ENCODE measurements at places on chromosomes 7 and 10.
A peak's percentile ranks its signal among the peaks of the same experiment; 100 is the strongest.

GRCh38 chr7:132735476-132735875, 159.2 kb upstream of the PLXNA4 start:
- no peak for DNase-seq

GRCh38 chr7:145378197-145378596, 542.3 kb upstream of the TPK1 start:
- DNase-seq = no peak

- DNase-seq = no peak
Observed at GRCh38 chr7:112195717-112196116, 10.5 kb downstream of the DOCK4 start.

DNA sequence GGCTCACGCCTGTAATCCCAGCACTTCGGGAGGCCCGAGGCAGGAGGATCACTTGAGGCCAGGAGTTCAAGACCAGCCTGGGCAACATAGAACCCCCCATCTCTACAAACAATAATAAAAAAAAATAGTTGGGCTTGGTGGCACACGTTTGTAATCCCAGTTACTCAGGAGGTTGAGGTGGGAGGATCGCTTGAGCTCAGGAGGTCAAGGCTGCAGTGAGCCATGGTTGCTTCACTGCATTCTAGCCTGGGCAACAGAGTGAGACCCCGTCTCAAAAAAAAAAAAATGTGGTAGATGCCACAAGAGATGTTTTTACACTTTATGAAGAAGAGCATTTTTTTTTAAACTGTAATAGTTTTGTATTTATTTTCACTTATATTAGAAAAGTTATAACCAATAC, 12.8 kb downstream of the NYAP1 start:
- no peak for DNase-seq

GRCh38 chr7:50166997-50167965, 74.2 kb upstream of the ZPBP start:
- no peak for DNase-seq

GRCh38 chr10:128287921-128288320, 161.7 kb upstream of the MKI67 start:
- DNase-seq = no peak

DNA sequence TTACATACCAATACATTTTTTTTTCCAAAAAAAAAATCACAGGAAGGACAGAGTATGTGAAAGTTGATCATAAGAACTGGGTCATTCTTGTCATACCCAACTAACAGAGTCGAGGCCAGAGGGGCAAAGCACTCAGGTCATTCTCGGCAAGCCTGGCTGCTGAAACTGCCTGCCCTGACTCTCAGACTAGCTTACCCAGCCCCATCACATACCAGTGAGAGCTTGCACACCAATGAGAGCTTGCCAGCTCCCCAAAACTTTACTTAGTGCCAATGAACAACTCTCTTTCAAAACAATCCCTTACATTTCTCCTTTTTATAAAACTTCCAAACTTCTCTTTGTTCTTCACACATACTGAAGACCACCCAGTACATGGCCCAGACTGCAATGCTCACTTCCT, 48.9 kb downstream of the VOPP1 start:
- DNase-seq = no peak

DNA sequence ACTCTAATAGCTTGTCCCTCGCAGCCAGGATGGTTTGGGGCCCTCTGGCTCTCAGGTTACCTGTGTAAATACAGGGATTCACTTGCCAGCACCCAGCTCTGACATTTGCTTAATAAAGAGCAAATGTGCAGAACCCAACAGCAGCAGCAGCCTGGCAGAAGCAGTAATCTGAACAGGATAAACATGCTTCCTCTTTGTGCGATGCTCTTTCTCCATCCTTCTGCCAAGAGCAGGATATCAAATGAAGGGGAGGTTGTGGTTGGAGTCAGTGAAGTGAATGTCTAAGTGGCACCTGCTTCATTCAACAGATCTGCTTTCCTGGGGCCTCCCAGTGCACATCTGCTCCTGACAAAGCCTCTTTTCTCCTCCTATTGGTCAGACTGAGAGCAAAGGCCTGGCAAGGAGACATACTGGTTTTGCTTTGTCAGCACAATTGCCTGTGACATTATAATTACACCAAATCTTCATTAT, 130.3 kb downstream of the NRF1 start:
- DNase-seq = no peak

- no peak for DNase-seq
Observed at GRCh38 chr10:62594093-62594520, 210.4 kb upstream of the ADO start.

DNA sequence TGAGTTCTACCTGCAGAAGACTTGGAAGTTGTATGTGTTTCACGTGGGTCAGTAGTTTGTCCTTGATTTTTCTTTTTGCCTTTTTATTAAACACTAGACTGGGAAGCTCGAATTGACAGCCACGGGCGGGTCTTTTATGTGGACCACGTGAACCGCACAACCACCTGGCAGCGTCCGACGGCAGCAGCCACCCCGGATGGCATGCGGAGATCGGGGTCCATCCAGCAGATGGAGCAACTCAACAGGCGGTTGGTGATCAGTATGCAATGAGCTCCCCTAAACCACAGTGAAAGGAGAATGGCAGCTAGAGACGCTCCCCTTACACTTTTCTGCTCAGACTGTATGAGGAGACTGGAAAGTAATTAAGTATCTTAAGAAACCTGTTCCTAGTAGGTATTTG, 126.7 kb upstream of the STK17A start:
- DNase-seq = no peak

GRCh38 chr10:6297951-6298381, 95.2 kb downstream of the PFKFB3 start:
- no peak for DNase-seq

DNA sequence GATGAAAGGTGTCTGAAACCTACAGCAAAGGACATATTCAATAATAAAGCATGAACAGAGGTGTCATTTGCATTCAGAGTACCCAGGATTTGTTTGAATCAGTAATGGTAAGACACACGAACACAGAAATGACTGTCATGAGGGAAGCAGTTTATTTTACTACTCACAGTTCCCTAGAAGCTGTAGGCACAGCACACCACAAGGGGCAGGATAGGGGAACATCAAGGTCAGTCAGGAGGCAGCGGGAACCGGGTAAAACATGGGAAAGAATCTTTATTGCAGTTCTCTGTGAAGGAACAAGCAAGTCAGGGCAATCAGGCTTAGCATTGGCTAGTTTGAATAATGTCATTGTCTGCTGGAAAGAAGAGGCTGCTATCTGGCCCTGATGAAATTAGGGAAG, 70.2 kb upstream of the PDSS1 start:
- DNase-seq = no peak

DNA sequence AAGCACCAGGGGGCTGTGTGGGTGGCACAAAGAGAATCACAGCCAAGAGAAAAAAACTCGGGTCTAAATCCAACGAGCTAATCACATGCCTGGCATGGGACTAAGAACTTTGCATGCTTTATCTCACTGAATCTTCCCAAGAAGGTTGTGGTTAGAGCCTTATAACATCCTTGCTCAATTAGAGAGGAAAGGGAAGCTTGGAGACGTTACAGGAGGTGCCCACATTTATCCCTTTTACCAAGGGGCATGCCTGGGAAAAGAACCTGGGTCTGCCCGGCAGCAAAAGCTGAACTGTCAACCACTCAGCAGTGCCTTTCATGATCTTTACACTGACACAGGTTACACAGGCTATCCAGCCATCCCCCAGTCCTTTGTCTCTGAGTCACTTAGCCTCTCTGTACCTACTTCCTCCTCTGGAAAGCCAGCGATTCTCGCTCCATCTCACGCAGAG, 190.1 kb downstream of the PRPF18 start:
- DNase-seq = no peak

- DNase-seq = no peak
Observed at GRCh38 chr10:121615435-121615793, 17.2 kb upstream of the FGFR2 start.

DNA sequence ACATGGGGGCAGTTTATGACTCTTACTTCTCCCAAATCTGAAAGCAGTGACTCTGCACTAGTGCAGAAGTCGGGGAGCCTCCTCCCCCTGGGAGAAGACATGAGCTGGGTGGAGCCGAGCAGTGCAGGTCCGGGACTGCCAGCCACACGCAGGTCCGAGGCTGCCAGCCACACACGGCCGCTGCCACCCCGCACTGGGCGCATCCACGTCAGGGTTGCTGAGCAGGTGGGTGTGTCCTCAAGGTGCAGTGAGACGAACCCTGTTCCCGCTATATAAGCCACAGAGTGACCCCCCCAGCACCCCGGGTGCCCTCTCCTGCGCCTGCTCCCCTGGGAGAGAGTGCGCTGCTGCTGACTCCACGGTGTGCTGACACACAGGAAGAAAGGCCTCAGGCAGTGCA, 430.2 kb downstream of the PTPRN2 start:
- no peak for DNase-seq

- no peak for DNase-seq
Observed at GRCh38 chr7:94044806-94045205, 40.7 kb upstream of the BET1 start.

DNA sequence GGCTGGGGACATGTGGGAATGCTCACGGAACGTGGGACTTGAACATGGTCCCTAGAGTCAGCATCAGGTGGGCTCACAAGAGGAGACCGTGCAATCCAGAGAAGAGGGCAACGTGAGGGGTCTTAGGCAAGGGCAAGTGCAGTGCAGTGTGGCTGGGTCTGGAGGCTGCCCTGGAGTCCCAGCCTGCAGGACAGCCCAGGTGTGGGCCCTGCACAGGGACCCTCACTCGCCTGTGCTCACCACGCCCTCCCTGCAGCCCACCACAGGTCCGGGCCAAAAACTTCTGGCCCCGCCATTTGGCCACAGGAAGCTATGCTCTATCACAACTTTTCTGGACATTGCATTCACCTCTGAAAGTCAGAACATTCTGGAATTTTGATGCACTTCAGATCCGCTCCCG, 133.5 kb downstream of the PAXIP1 start:
- DNase-seq = no peak

DNA sequence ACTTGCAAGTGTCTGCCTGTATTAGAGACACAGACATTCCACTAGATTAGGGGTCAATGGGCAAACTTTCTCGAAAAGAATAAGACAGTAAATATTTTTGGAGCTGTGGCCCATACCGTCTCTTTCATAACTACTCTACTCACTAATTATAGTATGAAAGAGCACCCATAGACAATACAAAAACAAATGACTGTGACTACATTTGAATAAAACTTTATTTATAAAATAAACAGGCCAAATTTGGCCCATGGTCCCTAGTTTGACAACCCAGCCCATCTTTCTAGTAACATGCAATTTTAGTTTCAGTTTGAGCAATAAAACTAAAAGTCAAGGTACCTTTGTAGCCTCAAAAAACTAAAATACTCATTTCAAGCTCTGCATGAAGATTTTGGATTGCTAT, 294.6 kb downstream of the PARD3 start:
- no peak for DNase-seq

- DNase-seq = no peak
Observed at GRCh38 chr10:3025026-3025683, 42.2 kb upstream of the PFKP start.

DNA sequence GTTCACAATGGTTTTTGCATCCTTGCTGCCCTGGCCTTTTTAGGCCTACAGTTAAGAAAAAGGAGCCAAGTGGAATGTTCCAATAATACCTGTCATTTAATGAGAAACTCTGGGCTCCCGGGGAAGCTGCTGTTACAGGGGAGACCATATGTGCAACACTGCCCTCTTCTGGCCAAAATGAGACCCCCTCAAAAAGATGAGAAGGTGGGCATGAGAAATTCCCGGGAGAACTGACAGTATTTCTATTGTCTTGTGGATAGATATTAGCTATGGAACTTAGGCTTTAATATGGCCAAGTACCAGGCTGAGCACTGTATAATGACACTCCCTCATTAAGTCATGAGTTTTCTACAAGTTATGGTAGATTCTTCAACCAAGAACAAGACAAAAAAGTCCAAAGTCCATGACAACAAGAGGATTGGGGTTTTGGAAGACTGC, 99.4 kb downstream of the CCDC3 start:
- peak; percentile 15 for DNase-seq

- DNase-seq = no peak
Observed at GRCh38 chr10:129219364-129219763, 247.7 kb upstream of the MGMT start.

- DNase-seq = no peak
Observed at GRCh38 chr7:4665661-4666060, 16.4 kb upstream of the FOXK1 start.

GRCh38 chr10:96118604-96119450, 11.3 kb upstream of the ZNF518A start:
- no peak for DNase-seq

DNA sequence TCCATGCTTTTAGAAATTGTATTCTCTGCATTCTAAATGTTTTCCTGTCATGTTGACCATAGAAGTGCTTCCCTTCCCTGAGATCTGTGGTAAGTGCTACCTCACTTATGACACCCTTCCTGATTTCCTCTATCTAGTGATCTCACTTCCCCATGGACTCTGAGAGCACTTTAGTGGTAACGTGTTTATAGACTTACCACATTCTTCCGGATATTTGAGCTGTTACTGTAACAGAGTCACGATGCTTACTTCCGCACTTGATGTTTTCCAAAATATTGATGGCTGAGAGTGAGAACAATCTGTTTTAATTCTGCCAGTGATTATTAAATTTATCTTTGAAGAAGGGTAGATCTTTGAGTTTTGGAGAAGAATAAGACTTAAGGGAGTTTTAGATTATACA, 60.1 kb upstream of the NAMPT start:
- no peak for DNase-seq

GRCh38 chr7:51929818-51930217, 613.2 kb upstream of the COBL start:
- DNase-seq = no peak

DNA sequence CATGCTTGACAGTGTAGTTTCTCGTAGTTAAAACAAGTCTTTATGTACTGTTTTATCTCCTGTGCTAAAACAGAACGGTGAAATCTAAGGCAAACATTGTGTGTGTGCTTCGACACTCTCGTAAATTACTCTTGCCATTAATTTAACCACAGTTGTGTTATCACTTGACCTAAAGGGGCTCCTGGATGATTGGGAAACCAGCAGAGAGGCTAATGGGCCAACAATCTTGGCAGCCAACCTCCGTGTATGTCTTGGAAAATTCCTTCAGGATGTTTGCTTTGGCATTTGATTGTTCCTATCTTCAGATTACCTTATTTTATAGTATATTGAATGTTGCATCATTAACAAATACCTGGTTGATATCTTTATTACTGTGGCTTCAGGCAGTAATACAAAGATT, 409.5 kb downstream of the SDK1 start:
- DNase-seq = no peak

- DNase-seq = no peak
Observed at GRCh38 chr10:33876584-33877400, 542.3 kb upstream of the NRP1 start.

DNA sequence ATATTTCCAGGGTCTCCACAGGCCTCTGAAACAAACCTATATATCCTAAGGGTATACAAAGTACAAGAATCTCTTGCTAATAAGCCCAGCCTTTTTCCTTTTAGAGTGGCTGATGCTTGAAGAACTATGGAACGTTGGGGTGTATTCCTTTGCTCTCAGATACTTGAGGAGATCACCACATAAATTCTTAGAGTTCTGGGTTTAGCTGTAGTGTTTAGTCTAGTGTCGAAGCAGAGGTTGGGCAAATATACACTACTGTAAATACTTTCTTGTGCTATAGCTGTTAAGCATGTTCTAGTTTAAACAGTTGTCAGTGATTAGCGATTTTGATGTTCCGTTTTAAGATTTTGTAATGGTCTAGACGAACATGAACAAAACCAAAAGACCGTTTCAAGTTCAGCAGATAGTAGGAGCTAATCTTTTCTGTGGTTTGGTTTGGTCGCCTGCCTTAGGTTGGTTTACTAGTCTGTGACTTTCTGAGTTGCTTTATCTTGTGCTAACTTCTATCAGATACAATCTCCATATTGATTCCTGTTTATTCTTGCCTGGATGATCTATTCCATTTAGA, 229.6 kb downstream of the NSUN6 start:
- DNase-seq = no peak

GRCh38 chr7:32048970-32049491, 21.2 kb downstream of the PDE1C start:
- no peak for DNase-seq

All from stimulated activated CD8-positive, alpha-beta memory T cell treated with anti-CD3 and anti-CD28 coated beads, Interleukin-4, amount 100 ng/mL, for 4 hours (primary cell).